ENCODE measurements at places on chromosomes 11 and 22.

DNA sequence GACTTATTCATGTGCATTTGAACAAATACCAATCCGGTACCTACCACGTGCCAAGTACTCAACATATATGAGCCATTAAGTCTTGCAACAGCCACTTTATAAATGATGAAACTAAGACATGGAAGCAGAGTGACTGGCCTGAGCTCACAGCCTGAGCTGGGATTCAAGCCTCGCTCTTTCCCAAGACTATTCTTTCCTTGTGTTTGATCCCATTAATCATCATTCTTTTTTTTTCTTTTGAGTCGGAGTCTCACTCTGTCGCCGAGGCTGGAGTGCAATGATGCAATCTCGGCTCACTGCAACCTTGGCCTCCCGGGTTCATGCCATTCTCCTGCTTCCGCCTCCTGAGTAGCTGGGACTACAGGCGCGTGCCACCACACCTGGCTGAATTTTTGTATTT lies 119.3 kb downstream of the ABTB2 start:
- no peak for DNase-seq

DNA sequence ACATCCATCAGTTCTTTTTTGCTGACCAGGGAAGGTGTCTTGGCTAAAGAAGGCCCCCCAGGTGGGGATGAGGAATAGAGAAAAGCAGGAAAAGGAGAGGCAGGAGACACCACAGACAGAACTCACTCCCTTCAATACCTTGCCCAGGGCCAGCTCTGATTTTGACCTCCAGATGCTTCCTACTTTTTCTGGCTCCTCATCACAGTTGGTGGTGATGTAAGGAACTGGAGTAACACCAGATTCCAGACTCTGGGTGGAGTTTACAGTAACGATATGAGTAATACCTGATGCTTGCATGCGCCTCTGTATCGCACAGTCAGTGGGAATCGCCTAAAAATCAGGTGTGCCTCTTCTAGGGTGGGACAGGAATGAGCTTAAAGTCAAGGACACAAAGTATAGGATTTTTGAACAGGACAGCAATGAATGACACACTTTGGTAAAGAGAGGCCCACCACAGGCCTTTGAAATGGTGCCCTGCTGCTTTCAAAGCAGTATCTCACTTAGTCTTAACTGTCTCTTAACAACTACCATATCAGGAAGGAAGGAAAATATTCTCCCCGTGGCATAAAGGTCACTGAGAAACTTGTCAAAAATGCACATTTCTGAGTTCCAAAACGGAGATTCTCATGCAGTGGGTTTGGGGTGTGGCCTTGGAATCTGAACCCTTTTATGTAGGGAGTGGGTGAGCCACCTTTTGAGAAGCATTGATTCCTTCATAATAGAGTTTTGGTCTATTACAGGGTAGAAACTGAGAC lies 140.8 kb downstream of the SNX19 start:
- DNase-seq, result no peak

DNA sequence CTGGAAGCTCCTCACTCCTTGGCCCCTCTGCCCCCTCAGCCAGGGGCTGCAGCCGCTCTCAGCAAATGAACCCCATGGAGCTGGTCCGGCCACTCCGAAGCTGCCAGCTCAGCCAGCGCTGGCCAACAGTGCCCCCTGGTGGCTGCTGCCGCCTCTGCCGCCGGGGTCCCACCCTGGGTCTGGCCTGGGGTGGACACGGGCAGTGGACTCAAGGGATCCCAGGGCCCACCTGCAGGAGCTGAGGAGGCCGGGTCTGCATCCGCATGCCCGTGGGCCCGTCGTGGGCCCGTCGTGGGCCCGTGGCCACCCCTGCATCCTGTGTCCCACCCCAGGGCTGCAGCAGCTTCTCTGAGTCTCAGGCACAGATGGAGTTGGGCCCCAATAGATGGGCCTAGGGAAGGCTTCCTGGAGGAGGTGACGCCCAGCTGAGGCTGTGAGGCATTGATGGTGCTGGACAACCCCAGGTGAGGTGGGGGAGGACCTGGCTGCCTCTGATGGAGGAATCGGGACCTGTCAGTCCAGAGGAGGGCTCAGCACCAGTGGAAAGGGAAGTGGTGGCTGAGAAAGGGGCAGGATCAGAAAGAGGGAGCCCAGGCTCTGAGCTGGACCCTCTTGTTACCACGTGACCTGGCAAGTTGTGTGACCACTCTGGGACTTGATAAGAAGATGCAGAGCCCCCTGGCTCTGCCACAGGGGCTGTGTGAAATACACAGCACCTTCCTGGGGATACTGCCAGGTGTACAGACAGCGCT lies 522.3 kb downstream of the BRD1 start:
- DNase-seq, result peak; percentile 43

- DNase-seq, result no peak
Measured at GRCh38 chr11:8341996-8342395, 78.3 kb upstream of the LMO1 start.

DNA sequence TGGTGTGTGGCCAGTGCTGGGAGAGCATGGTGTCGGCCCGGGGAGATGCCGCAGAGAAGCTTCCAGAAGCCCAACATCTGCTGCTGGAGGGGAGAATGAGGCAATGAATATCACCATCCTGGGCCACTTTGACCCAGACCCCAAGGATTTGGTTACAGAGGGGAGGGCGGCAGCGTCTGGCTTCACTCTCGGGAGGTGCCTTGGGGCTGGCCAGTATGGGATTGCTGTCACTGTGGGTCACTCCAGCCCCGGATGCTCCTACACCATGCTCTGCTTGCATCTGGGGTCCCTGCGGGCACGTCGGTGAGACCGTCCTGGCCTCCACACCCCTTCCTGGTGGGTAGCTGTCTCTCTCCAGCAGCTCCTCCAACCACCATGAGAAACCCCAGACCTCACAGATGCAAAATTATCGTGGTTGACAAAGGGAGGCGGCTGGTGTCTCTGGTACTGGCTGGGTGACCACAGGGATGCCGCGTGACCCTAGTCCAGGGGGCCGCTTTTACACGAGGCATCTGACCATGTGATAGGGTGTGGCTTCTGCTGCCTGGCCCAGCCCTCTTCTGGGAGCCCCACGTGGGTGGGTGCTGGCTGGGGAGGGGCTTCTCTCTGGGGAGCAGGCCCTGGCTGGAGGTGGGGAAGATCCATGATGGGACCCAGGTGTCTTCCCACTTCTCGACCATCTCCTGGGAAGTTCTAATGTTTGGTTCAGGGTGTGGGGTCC lies 5.7 kb downstream of the KCNQ1 start:
- DNase-seq, result no peak

DNA sequence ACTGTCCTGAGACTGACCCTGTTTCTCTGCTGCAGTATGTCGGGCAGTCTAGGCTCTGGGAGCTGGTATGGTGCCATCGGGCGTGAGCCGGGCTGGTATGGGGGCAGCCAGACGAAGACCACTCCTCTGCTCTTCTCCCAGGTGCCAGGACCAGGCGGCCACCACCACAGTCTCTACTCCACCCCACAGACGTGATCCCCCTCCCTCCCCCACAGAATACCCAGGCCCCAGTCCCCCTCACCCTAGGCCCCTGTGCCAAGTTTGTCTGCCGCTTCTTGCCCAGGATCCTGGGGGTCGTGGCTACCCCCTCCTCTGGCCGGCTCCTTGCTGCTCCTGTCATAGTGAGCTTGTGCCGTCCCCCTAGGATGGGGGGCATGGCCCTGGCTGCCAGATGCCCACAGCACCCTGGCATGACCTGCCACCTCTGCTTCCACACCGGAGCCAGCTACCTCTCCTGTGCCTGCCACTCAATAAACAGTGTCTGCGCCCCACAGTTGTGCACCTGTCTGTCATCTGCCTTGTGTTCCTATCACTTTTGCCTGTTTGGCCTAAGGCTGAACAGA lies 2.0 kb upstream of the KCNK4 start:
- no peak for DNase-seq

GRCh38 chr11:77372726-77373125 lies 71.2 kb upstream of the GDPD4 start:
- no peak for DNase-seq

GRCh38 chr11:83871054-83871453 lies 584.9 kb upstream of the CCDC90B start:
- peak; percentile 46 for DNase-seq

- no peak for DNase-seq
Measured at GRCh38 chr22:50325444-50326224, 1.2 kb downstream of the DENND6B start.

- DNase-seq, result no peak
Measured at GRCh38 chr11:63783925-63784592, 15.5 kb upstream of the ZFTA start.

GRCh38 chr11:96088914-96089313 lies 165.0 kb upstream of the MTMR2 start:
- DNase-seq, result no peak

GRCh38 chr11:132095230-132096131 lies 725.1 kb downstream of the NTM start:
- no peak for DNase-seq
